ENCODE measurements at places on chromosomes 13 and 19. TPM values are rescaled to one million over a fixed set of nuclear protein-coding genes. Genes with fewer than 3 reads are reported as not detected.

GRCh38 chr19:54888239-54888638, 14.2 kb downstream of the FCAR start:
- no peak for DNase-seq

GRCh38 chr19:18436671-18437490, 1.1 kb downstream of the ISYNA1 start:
- DNase-seq: peak; percentile 83

Gene PDX1
- not detected for total RNA-seq

DNA sequence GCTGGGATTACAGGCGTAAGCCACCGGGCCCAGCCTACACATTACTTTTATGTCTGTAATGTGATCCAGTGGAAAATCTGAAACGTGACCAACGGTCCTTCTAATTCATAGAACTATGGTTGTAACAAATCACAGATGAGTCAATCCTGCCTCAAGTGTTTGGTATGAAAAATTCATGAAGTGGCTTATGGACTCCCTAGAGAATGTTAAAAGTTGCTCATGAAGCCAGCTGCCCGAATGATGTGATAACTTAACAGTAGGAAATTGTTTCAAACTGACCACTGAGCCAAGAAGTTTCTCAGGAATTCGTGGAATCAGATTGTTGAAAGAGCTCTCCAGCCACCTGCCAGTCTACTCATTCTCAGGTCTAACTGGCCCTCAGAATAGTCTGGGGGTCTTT, 59.4 kb upstream of the FARP1 start:
- DNase-seq: no peak

- DNase-seq: no peak
Measured at GRCh38 chr19:10808937-10809649, 26.9 kb downstream of the TMED1 start.

DNA sequence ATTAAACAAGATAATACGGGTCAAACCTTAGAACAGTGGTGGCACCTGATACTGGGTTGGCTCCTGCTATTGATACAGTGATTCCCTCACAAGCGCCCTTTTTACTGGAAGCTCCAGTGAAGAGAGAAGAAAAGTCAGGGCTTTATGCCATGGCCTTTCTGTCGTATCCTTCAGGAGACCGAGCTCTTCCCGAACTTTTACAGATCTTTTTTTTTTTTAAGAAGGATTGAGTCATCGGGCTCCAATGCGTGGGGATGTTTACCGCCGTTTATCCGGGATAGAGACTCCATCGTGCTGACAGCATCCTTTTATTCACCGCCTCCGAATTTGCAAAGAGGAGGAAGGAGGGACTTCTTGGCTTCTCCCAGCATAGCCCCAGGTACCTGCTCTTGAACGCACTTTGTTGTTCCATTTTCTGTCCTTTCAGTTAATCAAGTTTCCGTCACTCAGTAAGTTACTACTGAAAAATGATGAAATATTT, 574 bp downstream of the ZNF227 start:
- no peak for DNase-seq

DNA sequence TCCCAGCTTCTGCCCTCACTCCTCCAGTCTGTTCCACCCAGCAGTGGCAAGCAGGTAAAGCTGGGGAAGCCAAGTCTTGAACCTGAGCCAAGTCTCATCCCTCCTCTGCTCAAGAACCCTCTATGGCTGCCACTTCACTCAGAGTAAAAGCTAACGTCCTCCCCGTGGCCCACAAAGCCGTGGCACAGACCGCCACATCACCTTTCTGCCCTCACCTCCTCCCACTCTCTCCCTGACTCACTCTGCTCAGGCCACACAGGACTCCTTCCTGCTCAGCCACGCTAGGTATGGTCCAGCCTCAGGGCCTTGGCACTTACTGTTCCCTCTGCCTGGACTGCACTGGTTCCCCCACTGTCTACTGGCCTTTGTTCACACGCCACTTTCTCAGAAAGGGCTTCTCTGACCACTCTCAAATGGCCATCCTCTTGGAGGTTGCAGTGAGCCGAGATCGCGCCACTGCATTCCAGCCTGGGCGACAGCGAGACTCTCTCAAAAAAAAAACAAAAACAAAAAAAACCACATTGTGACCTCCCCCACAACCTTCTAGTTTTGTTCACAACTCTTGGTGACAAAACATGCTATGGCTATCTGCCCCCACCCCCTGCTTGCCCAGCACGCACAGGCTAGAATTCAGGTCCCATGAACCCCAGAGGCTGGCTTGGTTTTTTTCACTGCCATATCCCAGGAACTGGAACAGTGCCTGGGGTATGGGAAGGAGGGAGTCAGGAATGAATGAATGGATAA, 15.8 kb downstream of the NDUFB7 start:
- DNase-seq: no peak

DNA sequence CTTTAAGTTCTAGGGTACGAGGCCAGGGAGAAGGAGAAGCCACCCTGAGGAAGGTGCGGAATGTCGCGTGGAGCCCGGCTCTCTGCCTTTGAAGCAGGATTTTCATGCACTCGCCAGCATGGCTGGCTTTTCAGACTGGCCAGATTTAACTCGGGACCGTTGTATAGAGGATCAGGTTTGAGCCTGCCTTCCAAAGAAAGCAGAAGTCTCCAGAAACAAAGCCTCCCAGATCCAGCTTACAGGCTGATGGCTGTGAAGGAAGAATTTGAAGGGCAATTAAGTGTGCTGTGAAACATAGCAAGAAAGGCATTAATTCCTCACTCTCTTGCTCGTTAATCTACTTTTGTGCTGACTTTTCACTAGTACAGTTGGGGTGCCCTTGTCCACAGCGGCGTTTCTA, 140.2 kb downstream of the SOX1 start:
- DNase-seq: no peak

DNA sequence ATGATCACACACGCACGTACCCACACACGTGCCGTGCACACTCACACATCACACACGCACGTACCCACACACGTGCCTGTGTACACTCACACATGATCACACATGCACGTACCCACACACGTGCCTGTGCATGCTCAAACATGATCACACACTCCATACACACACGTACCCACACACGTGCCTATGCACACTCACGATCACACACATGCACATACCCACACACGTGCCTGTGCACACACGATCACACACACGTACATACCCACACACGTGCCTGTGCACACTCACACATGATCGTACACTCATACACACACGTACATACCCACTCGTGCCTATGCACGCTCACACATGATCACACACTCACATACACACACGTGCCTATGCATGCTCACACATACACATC, 86.8 kb downstream of the RAB20 start:
- no peak for DNase-seq

GRCh38 chr19:10670876-10671804, 17.0 kb downstream of the ILF3 start:
- DNase-seq: no peak

DNA sequence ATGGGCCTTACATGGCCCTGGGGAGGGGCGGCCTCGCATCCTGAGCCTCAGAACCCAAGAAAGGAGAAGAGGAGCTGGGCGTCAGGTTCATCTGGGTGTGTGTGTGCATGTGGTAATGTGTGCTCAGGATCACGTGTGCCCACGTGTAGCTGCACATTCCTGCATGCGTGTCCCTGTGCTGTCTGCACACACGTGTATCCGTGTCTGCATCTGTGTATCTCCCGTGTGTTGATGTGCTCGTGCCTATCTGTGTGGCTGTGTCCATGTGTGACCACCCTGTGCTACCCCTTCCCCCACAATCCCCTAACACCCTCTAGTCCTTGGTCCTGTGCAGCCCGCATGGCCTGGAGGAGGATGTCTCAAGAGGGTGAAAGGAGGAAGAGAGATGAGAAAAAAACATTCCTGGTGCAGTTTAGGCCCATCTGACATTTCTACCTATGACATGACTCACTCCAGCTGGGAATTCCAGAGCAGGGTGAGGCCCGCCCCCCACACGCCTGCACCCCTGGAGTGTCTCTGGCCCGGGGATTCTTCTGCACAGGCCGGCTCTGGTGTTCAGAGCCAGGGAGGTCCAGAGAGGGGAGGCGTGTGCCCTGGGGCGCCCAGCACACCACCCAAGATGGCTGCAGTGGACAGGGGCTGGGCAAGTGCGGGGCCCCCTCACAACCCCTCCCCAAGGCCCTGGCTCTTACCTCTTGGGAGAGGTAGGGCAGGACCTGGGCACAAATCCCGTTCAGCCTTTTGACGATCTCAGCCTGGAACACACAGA, 7.1 kb downstream of the TLE5 start:
- DNase-seq: no peak

DNA sequence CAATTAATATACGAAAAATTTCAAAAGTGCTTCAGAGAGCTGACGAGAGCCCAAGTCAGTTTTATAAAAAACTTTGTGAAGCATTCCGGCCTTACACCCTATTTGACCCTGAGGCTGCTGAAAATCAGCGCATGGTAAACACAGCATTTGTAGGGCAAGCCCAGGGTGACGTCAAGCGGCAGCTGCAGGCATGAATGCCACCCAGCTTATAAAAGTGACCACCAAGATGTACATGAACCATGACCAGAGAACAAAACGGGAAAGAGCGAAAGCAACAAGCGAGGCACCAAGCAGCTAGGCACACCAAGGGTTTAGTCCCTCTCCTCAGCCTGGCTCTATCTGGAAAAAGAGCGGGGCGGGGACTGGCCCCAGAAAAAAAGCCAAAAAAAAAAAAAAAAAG, 6.0 kb downstream of the SIGLEC11 start:
- no peak for DNase-seq

DNA sequence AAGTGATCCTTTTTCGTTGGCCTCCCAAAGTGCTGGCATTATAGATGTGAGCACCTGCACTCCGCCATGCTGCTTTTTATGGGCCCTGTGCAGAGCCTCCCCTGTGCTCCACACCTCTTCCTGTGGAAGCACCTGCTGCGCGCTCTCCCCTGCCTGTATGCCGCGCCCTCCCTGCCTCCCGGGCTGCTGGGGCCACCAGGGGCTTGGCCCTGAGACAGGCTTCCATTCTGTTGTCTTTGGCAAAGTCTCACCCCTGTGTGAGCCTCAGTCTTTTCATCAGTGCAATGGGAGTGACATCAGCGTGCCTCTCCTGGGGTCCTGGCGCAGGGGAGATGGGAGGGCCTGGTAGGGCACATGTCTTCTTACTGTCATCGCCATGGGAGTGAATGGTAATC, 1.3 kb downstream of the FAM174C start:
- DNase-seq: no peak

GRCh38 chr19:57319869-57320179, 448 bp upstream of the ZNF543 start:
- no peak for DNase-seq

DNA sequence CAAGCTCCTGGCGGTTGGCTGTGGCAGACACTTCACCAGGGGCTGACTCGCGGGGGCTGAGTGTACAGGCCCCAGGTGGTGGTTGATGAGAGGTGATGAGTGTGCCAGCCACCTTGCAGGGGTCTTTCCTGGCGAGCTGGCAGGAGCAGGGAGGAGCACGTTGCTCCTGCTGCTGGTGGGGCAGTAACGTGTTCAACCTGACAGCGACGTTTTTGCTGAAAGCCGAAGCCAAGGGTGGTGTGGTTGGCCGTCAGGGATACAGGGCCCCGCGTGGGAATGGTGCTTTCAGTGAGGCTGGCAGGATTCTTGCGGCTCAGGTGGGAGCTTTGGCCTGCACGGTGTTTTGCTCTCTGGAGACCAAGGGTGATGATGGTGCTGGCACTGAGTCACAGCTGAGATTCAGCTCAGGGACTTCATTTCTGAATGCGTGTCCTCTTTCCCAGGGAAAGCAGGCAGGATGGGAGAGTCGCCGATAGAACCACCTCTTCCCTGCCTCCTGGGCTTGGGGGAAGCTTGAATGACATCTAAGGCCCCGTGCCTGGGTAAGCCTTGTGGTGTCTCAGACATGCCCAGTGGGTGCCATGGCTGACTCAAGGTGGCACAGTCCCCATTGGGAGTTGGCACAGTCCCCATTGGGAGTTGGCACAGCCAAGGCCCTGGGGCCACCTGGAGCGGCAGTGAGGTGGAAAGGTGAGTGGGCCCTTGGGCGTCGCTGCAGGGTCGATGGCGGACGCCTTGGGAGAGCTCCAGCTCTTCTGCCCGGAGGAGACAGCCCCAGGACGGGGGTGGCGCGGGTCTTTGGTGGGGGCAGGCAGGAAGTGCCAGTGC, 8.8 kb downstream of the DAZAP1 start:
- no peak for DNase-seq

Gene C2CD4C
- total RNA-seq: not detected

DNA sequence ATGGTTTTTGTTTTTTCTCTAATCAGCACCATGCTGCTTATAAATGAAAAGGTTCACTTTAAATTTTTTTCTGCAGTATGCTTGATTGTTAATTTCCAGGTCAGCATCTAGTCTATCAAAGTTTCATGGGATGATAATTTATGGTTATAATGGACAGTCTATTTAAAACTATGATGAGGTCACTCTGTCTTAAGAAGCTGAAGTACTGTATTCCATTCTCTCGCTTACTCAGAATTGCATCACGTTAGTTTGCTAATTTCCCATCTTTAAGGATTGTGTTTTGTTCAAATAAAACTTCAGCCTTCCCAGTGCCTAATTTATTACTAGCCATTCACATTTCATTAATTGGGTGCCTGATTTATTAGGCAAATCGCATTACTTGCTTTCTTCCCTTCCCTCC, 94.3 kb downstream of the GPC6 start:
- DNase-seq: no peak

Gene OR7D2
- not detected for total RNA-seq

DNA sequence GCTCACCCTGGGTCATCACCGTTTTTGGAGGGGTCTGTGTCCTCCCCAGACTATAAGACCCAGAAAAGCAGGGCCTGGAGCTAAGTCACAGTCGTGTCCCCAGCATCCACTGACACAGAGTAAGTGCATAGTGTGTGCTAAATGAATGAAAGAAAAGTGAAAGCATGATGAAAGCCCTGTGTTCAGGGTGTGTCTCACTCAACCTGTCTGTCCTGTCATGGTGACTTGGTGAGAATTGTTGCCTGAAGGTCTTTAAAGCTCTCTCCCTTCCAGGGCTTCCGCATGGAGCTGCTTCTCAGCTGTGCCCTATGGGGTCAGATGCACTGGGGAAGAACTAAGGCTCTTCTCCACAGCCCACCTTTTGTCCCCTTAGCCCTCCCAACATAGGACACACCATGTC, 20.5 kb upstream of the IGFL1 start:
- DNase-seq: no peak

GRCh38 chr13:29362849-29363604, 232.5 kb downstream of the SLC7A1 start:
- no peak for DNase-seq

DNA sequence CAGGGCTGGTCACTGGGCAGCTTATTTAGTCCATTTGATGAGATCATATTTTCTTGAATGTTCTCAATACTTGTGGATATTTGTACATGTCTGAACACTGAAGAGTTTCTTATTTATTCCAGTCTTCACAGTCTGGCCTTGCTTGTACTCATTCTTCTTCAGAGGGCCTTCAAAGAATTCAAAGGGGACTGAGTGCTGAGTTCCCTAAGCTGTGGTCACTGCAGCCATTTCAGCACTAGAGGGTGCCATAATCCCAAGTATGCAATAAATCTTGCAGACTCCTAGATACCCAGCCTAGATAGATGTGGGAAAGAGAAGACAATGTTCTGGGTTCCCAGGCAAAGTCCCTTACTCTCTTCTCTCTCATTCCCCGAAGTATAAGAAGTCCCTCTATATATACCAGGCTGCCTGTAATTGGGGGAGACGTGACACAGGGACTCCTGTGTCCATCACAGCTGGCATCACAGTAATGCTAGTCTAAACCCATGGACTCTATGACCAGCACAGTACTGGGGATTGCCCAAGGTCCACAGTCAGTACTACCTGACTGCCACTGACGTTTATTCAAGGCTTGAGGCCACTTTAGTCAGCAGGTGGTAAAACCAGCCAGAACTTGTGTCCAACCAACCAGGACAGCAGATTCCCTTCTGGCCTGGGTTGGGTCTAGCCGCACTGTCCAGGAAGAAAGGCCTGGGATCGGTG, 8.9 kb upstream of the VN1R1 start:
- no peak for DNase-seq
